ENCODE measurements at places on chromosomes 4 and X. TPM values are rescaled to one million over a fixed set of nuclear protein-coding genes. Genes with fewer than 3 reads are reported as not detected.

TCP11X1 gene
- not detected for total RNA-seq

COL25A1 gene
- not detected for total RNA-seq

PFKFB1 gene
- 0.36 TPM for total RNA-seq

TMEM31 gene
- total RNA-seq: not detected

DKK2 gene
- total RNA-seq: not detected

CLNK gene
- total RNA-seq: not detected

CLDN34 gene
- total RNA-seq: not detected

TLR10 gene
- 0.05 TPM for total RNA-seq

CTAG1B gene
- total RNA-seq: not detected

MAGEC3 gene
- not detected for total RNA-seq

ARL9 gene
- total RNA-seq: 0.41 TPM

- peak overlapping the region; percentile 60 for H3K4me3 ChIP-seq
- no peaks in the 10 kb centered on the region for H3K36me3 ChIP-seq
- no peak for DNase-seq
Measured at GRCh38 chr4:99099311-99099710, 10.7 kb upstream of the ADH5 start.

GRCh38 chr4:26235500-26235899, 85.3 kb upstream of the RBPJ start:
- no peak overlapping the region for H3K27ac ChIP-seq
- H3K36me3 ChIP-seq: no peaks in the 10 kb centered on the region
- H3K27me3 ChIP-seq: no peaks in the 10 kb centered on the region
- no peak for DNase-seq
- no peak overlapping the region for H3K4me3 ChIP-seq

- H3K4me3 ChIP-seq: no peak overlapping the region
- no peaks in the 10 kb centered on the region for H3K4me1 ChIP-seq
- H3K27me3 ChIP-seq: no peaks in the 10 kb centered on the region
- DNase-seq: no peak
Measured at GRCh38 chrX:19293606-19294325, 50.0 kb upstream of the PDHA1 start.

DNA sequence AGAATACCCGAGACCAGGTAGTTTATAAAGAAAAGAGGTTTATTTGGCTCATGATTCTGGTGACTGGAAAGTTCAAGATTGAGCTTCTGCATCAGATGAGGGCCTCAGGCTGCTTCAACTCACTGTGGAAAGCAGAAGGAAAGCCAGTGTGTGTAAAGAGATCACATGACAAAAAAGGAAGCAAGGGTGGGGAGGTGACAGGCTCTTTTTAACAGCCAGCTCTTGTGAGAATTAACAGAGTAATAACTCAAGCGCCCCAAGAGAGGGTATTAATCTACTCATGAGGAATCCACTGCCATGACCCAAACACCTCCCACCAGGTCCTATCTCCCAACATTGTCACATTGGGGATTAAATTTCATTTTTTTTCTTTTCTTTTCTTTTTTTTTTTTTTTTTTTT, 6.3 kb upstream of the YIPF6 start:
- 0 out of 2 replicates have a peak, but pooled peaks cover 4% of the 10 kb centered on the region for H3K4me1 ChIP-seq
- no peak for DNase-seq
- H3K27me3 ChIP-seq: no peaks in the 10 kb centered on the region
- H3K27ac ChIP-seq: no peak overlapping the region

DNA sequence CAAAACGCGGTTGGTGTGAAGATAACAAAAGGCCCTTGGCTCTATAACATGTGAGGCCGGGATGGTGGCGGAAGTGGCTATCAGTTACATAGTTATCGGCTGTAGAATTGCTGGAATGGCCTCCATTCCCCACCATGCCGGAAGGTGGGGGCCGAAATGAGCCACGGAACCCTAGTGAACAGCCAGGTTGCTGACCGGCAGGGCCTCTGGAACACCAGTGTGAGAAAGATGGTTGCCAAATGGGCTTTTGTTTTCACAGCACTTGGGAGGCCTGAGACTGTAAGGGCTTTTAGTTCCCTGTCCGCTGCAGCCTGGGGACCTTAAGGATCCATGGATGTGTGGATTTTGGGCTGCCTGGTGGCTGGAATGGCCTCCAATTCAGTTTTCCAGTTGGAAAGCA, 23.3 kb upstream of the ARX start:
- no peak overlapping the region for H3K27ac ChIP-seq
- no peak for DNase-seq
- no peaks in the 10 kb centered on the region for H3K27me3 ChIP-seq
- H3K36me3 ChIP-seq: no peaks in the 10 kb centered on the region
- H3K4me3 ChIP-seq: no peak overlapping the region

DNA sequence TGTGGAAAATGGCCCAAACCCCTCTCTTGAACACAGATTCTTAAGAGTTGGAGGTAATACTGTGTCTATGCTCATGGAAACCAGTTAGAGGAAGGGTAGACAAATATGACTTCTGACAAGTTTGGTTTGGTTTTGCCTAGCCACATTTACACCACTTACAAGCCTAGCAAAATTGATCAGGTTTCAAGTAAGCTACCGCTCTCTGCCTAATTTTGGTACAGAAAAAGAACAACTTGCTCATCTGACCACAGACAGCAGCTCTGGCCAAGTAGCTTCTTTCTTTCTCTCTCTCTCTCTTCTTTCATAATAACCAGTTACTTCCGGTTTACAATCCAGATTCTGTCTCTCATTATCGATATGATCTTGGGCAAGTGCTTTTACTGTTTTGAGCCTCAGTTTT, 260.0 kb downstream of the GLUD2 start:
- no peaks in the 10 kb centered on the region for H3K36me3 ChIP-seq
- H3K27ac ChIP-seq: no peak overlapping the region
- no peak for DNase-seq
- no peak overlapping the region for H3K4me3 ChIP-seq

DNA sequence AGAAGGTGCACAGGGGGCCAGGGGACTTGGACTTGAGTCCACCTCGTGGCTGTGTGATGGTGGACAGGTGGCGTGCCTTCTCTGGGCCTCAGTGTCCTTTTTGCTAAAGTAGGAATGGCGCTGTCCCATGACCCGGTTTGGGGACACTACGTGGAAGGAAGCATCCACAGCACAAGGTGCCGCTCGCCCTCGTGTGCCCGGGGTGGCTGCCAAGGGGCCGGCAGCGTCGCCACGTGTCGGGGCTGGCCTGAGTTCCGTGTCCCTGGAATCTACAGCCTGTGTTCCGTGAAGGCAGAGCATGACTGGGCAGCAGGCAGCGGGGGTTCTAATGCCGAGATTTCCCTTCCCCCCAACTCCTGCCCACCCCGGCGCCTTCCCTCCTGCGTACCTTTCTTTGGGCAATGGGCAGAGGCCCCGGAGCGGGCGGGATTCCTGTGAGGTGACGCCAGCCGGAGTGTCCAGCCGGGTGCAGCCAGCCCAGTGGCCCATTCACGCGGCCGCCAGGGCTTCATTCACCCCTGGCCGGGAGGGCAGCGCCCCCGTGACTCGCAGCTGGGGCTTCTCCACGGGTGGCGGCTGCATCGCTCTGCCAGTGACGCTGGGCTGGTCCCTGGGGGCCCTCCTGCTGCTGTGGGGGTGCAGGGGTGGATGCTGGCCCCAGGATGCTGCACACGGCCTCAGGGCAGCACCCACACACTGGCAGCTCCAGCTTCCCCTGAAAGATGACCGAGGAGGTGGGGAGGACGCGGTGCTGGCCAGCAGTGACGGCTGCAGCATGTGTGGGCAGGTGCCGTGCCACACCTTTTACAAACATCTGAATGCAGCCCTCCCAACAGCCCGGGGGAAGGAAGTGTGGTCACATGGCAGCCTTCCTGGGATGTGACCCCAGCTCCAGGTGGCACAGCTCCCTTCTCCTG, 21.2 kb downstream of the DOK7 start:
- H3K27me3 ChIP-seq: no peaks in the 10 kb centered on the region
- no peak overlapping the region for H3K27ac ChIP-seq
- no peak for DNase-seq
- H3K4me3 ChIP-seq: no peak overlapping the region
- no peaks in the 10 kb centered on the region for H3K36me3 ChIP-seq

DNA sequence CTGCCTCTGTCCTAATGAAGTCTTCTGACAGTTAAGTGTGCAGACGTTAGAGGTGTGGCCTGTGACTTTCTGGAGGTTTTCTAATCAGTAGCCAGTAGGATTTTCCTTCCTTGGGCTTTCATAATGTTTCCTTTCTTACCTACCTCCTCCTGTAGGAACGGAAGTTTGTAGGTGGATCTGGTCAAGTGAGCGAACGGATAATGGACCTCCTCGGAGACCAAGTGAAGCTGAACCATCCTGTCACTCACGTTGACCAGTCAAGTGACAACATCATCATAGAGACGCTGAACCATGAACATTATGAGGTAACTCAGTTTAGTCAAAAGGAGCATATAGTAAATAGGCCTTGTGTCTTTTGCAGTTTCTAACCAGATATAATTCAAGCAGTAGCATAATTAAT, 75.0 kb downstream of the MAOA start:
- no peaks in the 10 kb centered on the region for H3K4me1 ChIP-seq
- H3K27ac ChIP-seq: no peak overlapping the region
- no peaks in the 10 kb centered on the region for H3K36me3 ChIP-seq
- no peaks in the 10 kb centered on the region for H3K27me3 ChIP-seq

- H3K36me3 ChIP-seq: no peaks in the 10 kb centered on the region
- no peaks in the 10 kb centered on the region for H3K27me3 ChIP-seq
- H3K27ac ChIP-seq: no peak overlapping the region
- H3K4me1 ChIP-seq: no peaks in the 10 kb centered on the region
Measured at GRCh38 chr4:140344621-140345020, 28.8 kb upstream of the SCOC start.

GRCh38 chr4:24923550-24923949, 10.7 kb upstream of the CCDC149 start:
- no peaks in the 10 kb centered on the region for H3K27me3 ChIP-seq
- no peaks in the 10 kb centered on the region for H3K36me3 ChIP-seq
- H3K4me3 ChIP-seq: no peak overlapping the region
- no peaks in the 10 kb centered on the region for H3K4me1 ChIP-seq
- no peak overlapping the region for H3K27ac ChIP-seq

- no peak for DNase-seq
- H3K4me3 ChIP-seq: no peak overlapping the region
- no peaks in the 10 kb centered on the region for H3K27me3 ChIP-seq
- no peaks in the 10 kb centered on the region for H3K4me1 ChIP-seq
- H3K27ac ChIP-seq: no peak overlapping the region
- no peaks in the 10 kb centered on the region for H3K36me3 ChIP-seq
Measured at GRCh38 chrX:38514016-38514854, 47.1 kb upstream of the TSPAN7 start.

DNA sequence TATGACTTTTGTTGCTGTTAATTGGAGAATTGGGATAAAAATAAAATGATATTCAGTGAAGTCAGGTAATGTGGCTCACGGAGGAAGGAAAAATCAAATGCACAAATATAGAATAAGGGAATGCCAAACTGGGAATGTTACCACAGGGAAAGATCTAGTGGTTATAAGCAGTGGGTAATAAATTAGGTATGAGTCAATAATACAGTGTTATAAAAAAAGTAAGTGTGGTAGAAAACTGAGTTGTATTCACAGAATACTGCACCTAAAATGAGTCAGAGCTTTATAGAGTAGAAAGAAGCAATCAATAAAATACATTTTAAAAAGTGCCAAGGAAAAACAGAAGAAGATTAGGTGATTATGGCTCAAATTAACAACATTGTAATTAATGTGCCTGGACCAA, 34.5 kb downstream of the INTS12 start:
- no peak overlapping the region for H3K4me3 ChIP-seq
- DNase-seq: no peak
- no peaks in the 10 kb centered on the region for H3K36me3 ChIP-seq
- H3K27ac ChIP-seq: no peak overlapping the region
- H3K4me1 ChIP-seq: no peaks in the 10 kb centered on the region
- H3K27me3 ChIP-seq: no peaks in the 10 kb centered on the region

DNA sequence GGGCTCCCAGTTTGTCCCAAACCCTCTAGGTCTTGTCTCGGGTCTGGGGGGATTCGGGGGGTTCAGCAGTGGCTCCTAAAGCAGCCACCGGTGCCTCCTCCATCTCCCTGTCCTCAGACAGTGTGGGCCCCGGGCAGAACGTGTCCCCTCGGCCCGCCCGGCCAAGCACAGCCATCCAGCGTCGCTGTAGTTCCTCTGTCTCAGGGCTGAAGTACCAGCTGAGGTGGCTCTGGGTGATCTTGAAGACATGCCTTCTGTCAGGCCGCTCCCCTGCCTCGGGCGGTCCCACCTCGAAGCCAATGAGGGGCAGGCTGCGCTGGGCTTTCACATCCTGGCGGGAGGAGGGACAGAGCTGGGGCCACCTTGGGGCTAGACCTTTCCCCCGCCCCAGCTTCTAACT, 5.9 kb downstream of the TSR2 start:
- no peak overlapping the region for H3K27ac ChIP-seq
- no peaks in the 10 kb centered on the region for H3K27me3 ChIP-seq
- no peak for DNase-seq
- 0 out of 2 replicates have a peak, but pooled peaks cover 1% of the 10 kb centered on the region for H3K4me1 ChIP-seq

DNA sequence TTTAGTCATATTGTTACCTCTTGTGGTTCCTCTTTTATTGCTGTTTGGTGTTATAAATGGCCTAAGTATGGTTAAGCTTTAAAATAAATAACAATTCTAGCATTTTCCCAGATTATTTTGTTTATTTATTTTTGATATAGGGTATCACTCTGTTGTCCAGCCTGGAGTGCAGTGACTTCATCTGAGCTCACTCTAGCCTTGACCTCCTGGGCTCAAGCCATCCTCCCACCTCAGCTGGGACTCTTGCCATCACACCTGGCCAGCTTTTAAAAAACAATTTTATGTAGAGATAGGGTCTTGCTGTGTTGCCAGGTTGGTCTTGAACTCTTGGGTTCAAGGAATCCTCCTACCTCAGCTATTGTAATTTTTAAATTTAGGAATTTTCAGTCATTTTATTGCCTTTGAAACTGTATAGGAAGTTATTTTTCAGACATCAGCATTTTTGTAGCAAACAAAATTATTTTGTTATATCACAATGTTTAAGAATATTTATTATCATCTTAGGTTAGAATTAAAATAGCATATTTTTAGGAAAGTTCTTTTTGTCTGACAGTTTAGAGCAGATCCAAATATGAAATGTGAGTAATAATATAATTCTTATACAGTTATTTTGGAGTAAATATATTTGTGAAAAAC, 66.3 kb upstream of the RHOH start:
- H3K27me3 ChIP-seq: no peaks in the 10 kb centered on the region
- H3K27ac ChIP-seq: no peak overlapping the region
- DNase-seq: no peak
- no peaks in the 10 kb centered on the region for H3K36me3 ChIP-seq

DNA sequence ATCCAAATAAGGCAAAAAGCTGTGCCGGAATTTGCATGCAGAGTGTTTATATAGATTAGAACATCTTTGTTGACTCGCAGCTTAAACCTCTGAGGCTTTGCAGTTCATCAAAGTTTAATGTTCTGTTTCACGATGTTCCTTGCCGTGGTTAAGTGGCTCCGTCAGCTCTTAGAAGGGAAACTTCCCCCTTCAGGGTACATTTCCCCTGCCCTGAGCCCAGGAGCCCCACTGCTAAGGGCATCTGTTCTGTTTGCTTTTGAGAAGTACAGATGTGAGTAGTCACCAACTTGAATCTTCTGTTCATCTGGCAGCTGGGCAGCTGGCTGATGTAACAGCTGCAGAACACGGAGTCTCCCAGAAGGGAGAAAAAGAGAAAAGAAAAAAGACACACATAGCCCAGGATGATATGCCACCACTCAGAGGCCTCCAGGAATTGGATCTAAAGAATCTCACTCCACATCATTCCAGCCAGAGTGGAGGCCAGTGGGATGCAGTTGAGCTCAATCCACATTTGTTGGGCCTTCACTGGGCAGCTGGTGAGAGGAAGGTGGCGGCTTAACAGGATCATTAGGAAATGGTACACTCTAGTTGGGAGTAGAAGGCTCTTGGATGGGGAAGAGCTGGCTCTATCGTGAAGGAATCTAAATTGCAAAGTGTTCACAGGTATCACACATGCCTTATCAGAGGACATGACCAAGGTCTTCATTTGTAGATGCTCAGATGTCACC, 178.7 kb upstream of the RBPJ start:
- H3K4me3 ChIP-seq: no peak overlapping the region
- H3K27me3 ChIP-seq: no peaks in the 10 kb centered on the region
- H3K4me1 ChIP-seq: no peaks in the 10 kb centered on the region
- H3K27ac ChIP-seq: no peak overlapping the region
- H3K36me3 ChIP-seq: no peaks in the 10 kb centered on the region

All from Panc1 (cell line).